ENCODE measurements at places on chromosomes 16 and 17.

DNA sequence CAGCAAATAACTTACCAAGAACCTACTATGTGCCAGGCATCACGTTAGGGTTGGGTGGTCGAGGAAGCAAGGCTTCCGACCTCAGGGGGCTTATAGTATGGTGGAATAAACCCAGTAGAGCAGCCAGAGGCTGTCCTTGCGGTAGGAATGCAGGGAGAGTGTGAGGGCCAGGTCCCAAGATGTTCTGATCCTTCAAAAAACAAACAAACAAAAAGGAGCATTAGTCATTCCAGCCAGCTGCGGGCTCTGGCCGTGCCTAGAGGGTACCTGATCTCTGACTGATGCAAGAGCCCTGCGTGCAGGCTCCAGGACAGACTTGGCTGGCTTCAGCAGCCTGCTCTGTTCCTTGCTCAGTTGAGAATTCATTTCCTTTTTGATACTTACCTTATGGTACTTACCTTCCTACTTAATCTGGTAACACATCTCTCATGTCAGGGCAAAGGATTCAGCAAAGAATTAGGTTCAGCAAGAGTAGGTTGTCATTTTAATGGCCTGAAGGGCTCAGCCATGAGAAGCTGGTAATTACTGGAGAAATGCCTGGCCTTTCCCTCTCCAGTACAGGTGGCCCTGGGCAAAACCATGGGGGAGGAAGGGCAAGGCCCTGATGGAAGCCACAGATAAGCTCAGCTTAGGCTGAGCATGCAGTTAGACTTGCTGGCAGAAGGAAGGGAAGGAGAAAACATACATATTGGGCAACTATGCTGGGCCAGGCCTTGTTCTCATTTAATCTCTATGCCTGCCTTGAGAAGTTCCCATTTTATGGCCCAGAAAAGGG lies 18.4 kb downstream of the CYB5D2 start:
- DNase-seq: no peak

- DNase-seq: no peak
Measured at GRCh38 chr16:54843424-54843750, 87.3 kb upstream of the IRX5 start.

- no peak for DNase-seq
Measured at GRCh38 chr17:50238601-50239280, 35.5 kb upstream of the TMEM92 start.

- no peak for DNase-seq
Measured at GRCh38 chr17:82016061-82016874, 6.4 kb downstream of the CENPX start.

DNA sequence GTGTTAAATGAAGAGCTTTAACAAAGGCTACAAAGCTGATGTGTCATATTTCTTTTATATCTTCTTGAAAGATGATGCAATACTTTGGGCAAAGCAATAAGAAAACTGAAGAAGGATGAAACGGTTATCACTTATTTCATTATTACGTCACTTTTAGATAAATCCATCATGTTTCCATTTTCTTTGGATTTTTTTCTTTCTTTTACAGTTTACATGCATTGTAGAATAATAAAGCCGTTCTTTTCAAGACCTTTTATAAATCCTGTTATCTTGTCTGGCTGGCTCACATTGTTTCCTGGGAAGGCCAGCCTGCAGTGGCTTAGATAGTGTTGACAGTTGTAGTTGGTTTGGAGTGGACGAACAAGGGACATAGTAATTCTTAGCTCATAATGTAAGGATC lies 28.9 kb downstream of the TANC2 start:
- DNase-seq: no peak

DNA sequence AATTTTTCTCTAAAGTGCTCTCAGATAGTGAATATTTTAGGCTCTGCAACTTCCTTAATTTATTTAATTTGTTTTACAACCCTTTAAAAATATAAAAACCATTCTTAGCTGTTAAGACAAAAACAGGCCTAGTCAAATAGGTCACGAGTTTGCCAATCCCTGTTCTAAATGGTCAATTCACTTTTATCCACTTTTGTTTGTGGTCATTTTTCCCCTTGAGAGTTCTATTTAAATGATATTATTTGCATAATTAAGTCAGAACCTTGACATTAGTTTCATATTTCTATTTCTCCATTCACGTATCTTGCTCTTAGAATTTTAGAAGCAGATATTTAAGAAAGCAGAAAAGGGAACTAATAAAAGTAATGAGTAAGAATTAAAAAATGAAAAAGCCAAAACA lies 4.0 kb downstream of the AMFR start:
- no peak for DNase-seq

GRCh38 chr17:27895940-27896535 lies 2.9 kb upstream of the LYRM9 start:
- no peak for DNase-seq

DNA sequence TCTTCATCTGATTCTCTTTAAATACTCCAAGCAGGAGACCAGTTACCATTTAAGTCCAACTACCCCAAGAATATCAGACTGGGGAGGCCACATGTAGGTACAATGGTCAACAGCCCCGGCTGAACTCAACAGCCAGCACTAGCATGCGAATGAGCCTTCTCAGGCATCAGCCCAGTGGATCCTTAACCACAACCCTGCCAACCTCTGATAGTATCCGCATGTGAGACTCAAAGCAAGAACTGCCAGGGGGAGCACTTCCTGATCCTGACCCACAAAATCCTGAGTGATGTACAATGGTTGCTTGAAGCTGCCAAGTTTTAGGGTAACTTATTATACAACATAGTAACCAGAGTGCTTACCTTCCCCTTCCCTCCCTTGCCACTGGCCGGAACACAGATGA lies 4.0 kb downstream of the PYY start:
- no peak for DNase-seq

- DNase-seq: no peak
Measured at GRCh38 chr17:37521821-37522220, 32.1 kb downstream of the DUSP14 start.

DNA sequence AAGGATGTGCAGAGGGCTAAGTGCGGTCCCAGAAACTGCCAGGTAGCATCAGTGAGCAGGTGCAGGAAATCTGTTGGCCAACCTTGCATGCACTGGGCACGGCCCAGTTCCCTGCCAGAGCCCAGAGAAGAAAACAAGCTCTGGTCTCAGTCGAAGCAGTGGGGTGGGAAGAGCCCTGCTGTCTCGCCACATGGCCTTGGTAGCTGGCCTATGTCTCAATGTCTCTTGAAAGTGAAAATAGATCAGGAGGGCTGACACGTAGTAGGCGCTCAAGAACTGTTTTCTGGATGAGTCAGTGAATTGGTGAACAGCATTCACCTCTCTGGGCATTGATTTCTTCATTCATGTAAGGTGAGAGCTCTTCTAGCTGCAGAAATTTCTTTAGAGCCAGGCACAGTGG lies 90.4 kb downstream of the MARF1 start:
- DNase-seq: no peak

DNA sequence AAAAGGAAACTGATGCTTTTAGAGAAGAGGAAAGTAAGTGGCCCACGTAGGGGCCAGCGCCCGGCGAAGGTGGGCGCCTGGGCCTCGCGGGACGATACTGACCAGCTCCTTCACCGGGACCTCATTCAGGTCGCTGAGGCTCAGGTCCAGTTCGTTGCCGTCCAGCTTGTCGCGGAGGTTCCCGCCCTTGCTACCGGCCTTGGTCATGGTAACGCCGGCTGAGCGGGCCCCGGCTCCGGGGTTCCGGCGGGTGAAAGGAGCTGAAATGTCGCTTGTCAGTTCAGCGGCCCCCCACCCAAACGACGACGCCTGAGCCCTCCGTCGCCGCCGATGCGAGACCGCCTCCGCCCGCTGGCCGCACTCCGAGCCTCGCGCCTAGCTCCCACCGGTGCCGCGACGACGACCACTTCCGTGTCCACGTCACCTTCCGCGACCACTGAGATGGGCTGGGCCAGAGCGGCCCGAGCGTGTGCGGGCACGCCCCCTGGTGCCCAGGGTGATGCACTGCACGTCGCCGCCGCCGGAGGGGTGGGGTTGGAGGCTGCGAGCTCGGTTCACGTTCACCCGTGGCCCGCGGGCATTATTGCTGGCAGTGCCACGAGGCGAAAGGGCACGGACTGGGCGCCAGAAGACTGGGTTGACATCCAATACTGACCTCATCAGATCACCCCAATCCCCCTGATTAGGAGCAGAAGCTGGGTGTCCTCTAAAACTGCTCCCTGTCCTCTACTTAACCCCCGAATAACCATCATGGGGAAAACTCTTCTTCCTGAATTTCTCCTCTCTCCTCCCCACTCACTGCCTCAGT lies at the start of gene LRRC59:
LRRC59 (minus strand) TSS at position 413 of the 808 bp plus-strand sequence; CDS start at position 207, 206 bp downstream.
- DNase-seq: peak; percentile 98

- no peak for DNase-seq
Measured at GRCh38 chr17:9389111-9389527, 186.5 kb downstream of the STX8 start.

DNA sequence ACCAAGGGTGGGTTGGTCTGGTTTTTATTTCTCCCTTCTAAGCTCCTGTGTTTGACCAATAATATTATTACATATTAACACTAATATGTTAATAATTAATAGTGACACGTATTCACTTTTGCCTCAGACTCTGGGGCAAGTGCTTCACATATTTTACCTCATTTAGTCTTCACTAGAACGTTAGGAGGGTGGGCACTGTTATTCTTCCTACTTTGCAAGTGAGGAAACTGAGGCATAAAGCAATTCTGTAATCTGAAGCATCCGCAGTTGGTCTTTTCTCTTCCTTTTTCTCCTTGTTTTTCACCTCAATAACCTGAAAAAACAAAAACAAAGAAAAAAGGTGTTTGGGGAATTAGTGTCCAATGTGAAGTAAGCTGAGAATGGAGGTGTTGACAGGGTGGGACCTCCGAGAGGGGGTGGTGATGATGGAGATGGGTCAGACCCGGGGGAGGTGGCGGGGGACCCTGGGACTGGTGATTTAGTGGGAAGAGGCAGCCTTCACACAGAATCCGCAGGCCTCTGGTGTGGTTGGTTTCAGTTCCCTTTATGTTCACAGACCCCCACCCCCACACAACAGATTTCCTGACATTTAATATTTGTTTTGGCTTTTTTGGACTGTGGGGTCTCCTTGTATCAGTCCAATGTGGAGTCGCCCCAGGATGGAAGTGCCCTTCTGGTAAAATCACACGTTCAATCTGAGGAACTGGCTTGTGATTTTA lies 3.7 kb downstream of the CDH1 start:
- no peak for DNase-seq

- DNase-seq: no peak
Measured at GRCh38 chr17:29744121-29744520, 121.4 kb upstream of the CORO6 start.

DNA sequence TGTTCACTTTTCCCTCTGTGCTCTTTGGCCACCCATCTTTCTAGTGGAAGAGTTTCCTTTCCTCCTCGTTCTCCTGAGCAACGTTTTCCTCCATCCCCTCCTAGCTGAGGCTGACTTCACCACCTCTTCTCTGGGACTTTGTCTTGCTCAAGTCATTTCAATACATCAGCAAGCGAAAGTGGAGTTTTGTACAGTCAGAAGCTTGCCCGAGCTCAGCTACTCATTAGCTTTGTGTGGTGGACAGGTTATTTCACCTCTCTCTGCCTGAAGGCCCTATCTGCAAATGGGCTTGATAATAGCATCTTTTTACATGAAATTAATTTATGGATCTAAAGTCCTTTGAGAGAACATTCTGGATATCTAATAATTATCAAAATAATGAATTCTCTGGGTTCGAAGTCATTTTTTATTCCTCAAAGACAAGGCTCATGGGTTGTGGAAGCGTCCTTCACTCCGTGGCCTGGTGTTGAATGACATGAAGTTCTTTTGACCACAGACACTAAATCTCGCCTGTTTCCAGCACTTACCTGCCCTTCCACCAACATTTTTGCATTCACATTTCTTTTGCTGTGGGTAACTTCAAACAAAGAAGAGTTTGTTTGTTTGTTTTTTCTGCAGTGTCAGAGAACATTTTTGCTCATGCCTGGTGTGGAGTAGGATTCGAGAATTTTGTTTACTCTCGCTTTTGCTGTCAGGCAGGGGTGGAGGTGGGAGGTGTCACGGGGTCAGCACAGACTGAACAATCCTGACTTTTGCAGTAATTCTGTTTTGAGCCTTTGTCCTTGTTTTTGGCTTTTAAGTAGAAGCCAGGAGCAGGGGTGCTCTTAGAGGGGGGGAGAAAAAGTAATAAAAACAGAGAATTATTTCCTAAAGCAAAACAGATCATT lies 155.0 kb upstream of the CACNG5 start:
- no peak for DNase-seq

GRCh38 chr17:80095844-80096475 lies 5.4 kb upstream of the GAA start:
- no peak for DNase-seq

- no peak for DNase-seq
Measured at GRCh38 chr17:16980813-16981731, 9.2 kb upstream of the TNFRSF13B start.

DNA sequence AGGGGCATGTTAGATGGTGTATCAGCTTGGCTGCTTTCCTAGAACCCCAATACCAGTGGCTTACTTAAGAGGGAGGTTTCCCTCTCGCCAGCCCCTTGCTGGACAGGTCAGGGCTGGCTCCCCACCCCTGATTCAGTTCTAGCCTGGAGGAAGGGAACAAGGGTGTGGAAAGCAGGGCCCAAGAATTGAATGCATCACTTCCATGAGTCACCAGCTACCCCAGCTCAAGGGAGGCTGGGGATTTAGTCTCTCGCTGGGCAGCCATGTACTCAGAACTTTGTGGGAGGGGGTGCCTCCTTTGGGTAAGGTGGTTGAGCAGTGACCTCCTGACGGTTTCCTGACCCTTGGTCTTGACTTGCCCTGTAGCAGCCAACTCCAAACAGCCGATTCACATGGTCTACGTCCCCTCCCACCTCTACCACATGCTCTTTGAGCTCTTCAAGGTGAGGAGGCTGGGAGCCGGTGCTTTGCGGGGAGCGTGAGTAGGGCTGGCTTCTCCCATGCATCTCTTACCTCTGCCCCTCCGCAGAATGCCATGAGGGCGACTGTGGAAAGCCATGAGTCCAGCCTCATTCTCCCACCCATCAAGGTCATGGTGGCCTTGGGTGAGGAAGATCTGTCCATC lies 12.8 kb downstream of the PDK2 start:
- DNase-seq: no peak

GRCh38 chr17:246226-246625 lies 64.8 kb upstream of the DOC2B start:
- DNase-seq: no peak

GRCh38 chr17:44672479-44673093 lies 16.3 kb downstream of the MEIOC start:
- no peak for DNase-seq

GRCh38 chr16:84214451-84215066 lies 23.6 kb downstream of the ADAD2 start:
- no peak for DNase-seq

- peak; percentile 68 for DNase-seq
Measured at GRCh38 chr16:79601092-79601930, 774 bp upstream of the MAF start.

GRCh38 chr17:21376081-21376758 lies at the start of gene KCNJ12:
KCNJ12 (plus strand) TSS chr17:21376357; CDS start chr17:21415343, 38,986 bp downstream.
- DNase-seq: peak; percentile 80

DNA sequence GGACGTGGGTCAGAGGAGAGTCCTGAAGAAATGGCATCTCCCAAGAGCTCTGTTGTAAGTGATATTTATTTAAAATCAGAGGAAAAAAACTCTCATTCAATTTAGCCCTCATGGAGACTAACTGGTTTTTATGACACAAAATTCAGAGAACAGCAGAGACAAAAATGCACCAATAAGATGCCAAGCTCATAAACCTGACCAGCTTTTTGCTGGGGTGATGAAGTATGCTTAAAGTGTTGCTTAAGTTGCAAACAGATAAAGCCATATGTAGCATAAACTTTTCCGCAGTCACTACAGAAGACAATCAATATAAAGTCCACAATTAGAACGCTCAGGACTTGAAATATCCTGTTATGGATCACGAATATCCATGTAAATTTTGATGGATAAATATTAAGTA lies 124.0 kb upstream of the CORO6 start:
- no peak for DNase-seq
